KBM-7 (cell line): ENCODE measurements at places on chromosomes 6 and 20.

- DNase-seq = no peak
Observed at GRCh38 chr20:45372646-45373352, 5.3 kb downstream of the TP53TG5 start.

DNA sequence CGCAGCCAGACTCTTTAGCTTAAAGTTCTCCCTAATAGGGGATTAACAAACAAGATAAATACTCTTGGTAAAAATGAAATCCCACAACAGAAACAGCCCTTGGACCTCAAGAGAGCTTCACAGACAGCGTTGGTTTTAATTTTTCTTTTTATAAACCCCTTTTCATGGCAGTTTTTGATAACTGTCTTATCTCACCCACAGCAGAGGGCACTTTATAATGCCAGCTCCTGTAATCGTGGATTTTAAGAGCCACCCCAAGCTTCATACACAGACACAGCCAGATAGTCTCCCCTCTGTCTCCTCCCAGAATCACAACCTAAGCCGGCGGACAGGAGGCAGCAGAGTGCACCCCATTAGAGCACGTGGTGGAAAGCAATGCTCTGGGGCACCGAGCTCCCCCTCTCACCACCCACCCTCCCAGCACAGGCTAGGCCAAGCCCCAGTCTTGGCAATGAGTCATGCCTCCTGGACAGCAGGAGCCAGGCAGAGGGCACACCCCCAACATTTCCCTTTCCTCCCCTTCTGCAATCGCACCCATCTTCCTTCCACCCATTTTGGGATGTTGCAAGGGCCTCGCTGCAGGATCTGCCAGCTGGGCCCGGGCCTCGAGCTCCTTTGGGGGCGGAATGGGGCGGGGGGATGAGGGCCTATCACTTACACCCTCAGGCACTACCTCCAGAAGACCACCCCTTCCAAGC lies 2.4 kb downstream of the JAG1 start:
- peak; percentile 66 for DNase-seq

DNA sequence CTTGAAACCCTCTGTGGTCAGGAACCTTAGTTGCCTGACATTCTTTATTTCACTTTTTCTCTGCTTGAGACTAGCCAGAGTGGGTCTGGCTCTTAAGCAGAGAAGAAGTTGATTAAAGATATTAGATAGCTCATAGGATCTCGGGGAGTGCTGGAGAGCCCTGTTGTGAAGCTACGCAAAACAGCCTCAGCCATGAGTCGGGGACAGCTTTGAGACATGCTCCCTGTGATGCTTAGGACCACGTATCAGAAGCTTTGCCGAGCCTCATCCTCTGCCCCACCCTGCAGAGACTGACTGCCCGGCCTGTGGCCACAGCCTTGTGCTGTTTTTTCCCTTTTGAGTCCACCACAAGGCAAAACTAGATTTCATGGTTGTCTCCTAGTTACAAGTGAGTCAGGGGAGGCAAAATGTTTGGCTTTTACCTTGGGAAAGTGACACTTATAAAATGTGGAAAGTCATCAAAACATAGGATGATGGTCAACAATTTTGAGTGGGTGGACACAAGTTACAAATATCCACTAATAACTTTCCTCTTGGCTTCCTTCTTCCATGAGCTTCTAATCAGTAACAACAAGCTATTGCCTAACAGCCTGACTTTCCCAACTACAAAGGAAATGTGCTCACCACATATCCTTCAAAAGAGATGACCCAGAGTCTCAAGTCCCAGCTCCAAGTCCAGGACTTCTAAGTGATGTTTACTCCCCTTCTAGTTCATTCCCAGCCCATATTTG lies 108.4 kb downstream of the JAG1 start:
- DNase-seq = no peak

GRCh38 chr6:161079566-161080262 lies 88.1 kb downstream of the MAP3K4 start:
- no peak for DNase-seq

- DNase-seq = no peak
Observed at GRCh38 chr6:24284006-24284405, 73.9 kb downstream of the DCDC2 start.

- no peak for DNase-seq
Observed at GRCh38 chr6:1491025-1491424, 101.6 kb downstream of the FOXF2 start.
